CD4-positive, alpha-beta T cell treated with Interleukin-4 for 1 hour (primary cell): ENCODE measurements at places on chromosomes 16 and 17.

- no peak for DNase-seq
These were observed 1.1 kb downstream of the KDM8 start for GRCh38 chr16:27204312-27204915.

GRCh38 chr16:55530316-55530856 is 21.5 kb downstream of the LPCAT2 start:
- DNase-seq, result no peak

GRCh38 chr16:54240271-54241129 is 46.1 kb downstream of the IRX3 start:
- DNase-seq, result no peak

- no peak for DNase-seq
These were observed 36.3 kb upstream of the CDRT4 start for GRCh38 chr17:15503731-15504130.

DNA sequence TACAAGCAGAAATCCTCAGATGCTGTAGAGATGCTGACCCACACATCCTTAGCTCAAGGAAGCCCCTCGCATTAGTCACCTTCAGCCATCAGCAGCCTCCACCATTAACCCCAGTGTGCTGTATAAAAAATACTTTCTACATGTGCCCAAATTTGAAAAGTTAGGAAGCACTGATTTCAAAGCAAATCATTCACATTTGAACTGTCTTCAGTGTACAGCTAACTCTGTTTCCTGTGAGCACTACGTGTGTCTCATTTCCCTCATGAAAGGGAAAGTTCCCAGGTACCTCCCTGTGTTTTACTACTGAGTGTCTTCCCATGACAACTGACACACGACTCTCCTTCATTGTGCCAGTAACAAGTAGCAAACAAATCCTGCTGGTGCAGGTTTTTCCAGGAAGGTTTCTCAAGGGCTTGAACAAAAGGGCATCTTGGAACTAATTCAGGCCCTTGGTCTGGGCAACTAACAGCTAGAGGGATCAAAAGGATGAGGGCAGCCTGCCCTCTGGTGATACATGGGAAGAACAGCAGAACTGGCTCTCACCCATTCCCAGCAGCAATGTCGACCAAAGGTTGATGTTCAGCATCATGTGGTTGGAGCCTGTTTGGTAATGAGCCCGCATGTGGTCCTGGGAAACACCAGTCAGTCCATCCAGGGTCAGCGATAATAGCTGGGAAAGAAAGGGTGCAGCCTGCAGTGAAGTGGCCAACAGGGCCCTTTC is 4.0 kb downstream of the SLC35B1 start:
- DNase-seq, result peak; percentile 24

DNA sequence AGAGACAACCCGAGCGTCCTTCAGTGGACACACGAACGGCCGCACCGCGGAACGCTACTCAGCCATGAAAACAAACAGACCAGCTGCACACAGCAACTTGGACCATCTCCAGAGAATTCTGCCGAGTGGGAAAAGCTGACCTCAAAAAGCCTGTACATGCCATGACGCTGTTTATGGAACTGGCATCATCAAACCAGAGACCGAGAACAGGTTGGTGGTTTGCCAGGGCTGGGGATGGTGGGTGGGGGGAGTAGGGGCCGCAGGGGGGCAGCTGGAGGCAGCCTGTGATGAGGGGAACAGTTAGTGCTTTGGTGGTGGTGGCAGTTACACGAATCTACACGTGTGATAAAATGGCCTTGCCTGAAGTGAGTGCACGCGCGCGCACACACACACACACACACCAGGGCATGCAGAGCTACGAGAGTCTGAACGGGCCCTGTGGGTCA is 169.8 kb downstream of the LAT start:
- DNase-seq, result no peak

DNA sequence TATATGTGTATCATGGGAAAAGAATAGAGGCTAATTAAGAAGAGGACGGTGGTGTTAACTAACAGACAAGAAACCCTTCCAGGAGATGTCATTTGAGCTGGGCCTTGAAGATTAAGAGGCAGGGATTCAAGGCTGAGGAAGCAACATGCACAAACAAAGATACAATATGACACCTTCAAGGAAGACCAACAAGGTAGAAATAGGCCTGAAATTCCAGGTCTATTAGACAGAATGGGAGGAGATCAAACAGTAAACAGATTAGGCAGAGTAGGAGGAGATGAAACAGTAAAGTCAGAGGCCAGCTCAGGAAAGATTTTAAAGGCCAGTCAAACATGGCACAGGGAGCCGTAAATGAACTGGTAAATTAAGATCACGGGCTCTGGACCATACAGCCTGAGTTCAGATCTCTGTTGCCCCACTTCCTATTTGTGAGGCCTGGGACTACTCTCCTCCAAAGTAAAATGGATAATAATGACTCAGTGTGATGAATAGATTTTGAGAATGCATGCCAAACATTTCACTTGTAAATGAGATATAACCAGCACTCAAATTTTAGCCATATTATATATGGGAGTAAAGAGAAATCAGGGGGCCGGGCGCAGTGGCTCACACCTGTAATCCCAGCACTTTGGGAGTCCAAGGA is 38.9 kb downstream of the USP31 start:
- no peak for DNase-seq

- DNase-seq, result no peak
These were observed 7.7 kb downstream of the ZNF207 start for GRCh38 chr17:32357615-32358014.

- DNase-seq, result no peak
These were observed 251.3 kb downstream of the HS3ST3A1 start for GRCh38 chr17:13350466-13350865.

DNA sequence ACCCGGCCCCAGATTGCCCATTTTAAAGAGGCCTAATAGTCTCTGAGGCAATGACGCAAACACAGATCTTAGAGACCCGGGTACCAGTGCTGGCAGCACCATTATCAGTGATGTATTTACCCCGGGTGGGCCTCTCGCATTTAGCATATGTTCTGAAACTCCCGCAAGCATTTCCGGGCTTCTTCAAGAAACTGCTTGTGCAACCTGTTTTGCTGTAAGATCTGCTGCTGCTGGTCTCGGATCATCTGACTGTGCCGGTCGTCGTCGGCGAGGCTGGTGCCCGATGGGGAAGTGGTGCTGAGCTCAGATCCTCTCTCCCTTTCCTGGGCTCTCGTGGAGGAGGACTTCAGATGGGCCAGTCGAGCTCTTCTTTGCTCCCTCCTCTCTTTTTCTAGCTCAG is 12.5 kb downstream of the CEP295NL start:
- peak; percentile 55 for DNase-seq

DNA sequence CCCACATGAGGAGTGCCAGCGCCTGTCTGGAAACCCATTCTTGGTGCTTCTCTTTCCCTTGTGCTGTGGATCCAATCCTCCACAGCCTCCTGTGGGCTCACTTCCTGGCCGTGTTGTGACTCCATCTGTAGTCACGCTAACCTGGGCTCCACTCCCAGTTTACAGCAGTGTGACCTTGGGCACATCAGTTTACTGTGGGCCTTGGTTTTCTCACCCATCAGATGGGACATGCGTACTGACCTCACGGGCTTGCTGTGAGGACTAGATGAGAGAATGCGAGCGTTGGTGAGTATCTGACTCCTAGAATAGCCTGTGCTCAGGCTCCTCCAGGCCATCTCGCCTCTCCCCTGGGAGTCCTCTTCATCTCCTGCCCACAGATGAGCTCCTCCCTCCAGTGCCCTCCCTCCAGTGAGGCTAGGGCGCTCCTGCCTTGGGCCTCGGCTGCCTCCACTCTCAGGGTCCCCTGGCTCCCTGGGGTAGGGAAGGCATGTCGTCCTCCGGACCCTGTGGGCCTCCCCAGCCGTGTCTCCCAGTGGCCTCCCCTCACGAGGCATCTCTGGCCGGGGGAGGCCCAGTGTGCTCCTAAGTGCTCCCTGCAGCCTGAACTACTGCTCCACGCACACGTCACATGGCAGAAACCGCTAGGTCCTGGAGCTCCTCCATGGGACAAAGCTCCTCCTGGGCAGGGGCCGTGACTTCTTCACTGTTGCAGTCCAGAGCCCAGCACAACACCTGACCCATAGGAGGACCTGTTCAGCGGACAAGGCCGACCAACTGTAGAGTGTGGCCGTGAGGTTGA is 5.2 kb upstream of the FOXJ1 start:
- no peak for DNase-seq

DNA sequence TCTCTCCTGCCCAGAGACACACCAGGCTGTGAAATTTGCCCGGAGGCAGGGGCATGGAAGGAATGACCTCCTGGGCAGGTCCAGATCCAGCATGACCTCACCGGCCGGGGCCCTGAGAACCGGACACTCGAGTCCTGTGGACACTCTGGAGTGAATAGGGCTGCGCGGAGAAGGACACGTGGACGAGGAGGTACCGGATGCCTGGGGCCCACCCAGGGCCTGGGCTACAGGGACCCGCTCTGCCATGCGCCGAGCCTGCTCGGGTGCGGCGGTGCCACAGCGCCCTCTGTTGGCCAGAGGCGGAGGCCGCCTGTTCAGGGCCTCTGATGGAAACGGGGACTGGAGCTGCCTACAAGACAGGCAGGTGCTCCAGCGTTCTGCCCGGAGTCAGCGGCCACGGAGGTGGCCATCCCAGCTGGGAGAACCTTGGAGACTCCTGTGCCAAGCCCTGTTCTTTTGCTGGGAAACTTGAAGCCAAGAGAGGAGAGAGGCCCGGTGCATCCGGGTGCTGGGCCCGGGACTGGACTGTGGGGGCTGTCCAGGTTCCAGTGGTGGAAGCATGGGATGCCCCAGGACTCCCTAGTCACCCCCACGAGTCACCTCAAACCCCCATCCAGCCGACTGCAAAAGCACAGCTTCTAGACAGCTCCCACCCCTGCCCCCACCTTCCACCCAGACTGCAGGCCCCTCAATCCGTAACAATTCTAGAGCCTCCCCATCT is 19.3 kb upstream of the NXPH3 start:
- DNase-seq, result peak; percentile 81

- no peak for DNase-seq
These were observed 97.9 kb downstream of the NDE1 start for GRCh38 chr16:15747937-15748336.

GRCh38 chr17:62033317-62033716 is 31.8 kb downstream of the MED13 start:
- no peak for DNase-seq

DNA sequence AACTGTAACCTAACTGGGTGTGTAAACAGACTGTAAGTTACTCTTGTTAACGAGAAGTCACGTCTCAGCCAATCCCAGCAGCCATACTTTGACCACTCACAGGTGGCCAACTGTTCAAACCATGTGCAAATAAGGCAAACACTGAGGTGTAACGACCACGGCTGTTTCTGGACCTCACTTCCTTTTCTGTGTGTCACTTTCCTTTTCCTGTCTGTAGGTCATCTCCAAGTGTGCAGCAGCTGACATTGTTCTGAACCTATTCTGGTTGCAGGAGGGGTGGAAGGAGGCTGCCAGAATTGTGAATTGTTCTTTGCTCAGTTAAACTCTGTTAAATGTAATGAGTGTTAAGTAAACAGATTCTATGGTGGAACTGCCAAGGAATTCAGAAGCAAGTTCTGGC is 627.4 kb downstream of the KCNJ2 start:
- DNase-seq, result no peak

DNA sequence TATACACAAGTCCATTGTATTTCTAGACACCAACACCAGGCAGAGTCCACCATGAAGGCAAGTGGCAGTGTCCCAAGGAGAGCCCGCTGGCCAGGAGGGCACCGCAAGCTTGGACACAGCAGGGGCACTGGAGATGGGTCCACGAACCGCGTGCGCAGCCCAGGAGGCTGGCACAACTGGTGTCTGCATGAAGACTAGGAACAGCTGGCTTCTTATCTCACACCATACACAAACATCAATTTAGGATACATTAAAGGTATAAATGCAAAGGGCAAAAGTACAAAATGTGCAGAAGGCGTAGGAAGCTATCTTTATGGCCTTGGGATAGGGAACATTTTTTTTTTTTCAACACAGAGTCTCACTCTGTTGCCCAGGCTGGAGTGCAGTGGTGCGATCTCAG is 52.4 kb downstream of the ANKRD11 start:
- DNase-seq, result no peak
